ENCODE measurements at places on chromosomes 7 and 10.
A peak's percentile ranks its signal among the peaks of the same experiment; 100 is the strongest.

GRCh38 chr10:66591865-66592264 lies 334.0 kb upstream of the LRRTM3 start:
- DNase-seq = no peak

DNA sequence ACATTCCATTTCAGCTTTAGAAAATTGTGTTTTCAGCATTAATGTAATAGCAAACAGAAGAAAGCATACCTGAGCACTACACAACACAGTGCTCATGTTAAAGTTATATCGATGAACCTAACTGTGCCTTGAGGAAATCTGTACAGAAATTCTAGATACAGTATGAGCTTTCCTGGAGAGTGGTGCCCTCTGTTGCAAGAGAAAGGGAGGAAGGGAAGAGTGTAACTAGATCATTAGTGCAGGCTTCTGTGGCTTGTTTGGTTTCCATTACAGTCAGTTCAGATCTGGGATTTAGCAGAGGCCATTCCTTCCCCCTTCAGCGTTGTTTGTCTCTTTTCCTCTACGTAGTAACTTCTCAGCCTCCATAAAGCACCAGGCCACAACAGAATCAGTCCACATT lies 139.7 kb downstream of the HTR7 start:
- DNase-seq = no peak

DNA sequence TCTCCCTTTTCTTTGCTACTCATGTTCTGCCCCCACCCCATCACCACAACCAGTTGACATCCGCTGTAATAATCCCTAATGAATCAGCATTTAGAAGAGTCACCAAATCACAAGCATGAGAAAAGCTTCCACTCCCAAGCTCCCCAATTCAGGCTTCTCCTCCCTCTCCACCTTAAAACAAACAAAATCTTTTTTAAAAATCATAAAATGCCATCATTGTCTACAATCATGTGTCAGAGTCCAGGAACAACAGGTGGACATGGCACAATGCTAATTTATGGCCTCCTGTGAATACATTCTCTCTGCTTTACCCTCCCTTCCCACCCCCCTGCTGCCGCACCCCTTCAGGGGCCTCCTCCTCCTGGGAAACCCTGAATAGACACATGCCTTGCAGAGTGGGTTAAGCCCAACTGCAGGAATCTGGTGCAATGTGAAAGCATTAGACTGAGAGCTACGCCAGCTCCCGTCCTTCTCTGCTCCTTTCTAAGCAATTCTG lies 3.7 kb downstream of the LRRC4 start:
- peak; percentile 69 for DNase-seq

- peak; percentile 11 for DNase-seq
Measured at GRCh38 chr10:49323171-49323895, 24.4 kb downstream of the C10orf71 start.

DNA sequence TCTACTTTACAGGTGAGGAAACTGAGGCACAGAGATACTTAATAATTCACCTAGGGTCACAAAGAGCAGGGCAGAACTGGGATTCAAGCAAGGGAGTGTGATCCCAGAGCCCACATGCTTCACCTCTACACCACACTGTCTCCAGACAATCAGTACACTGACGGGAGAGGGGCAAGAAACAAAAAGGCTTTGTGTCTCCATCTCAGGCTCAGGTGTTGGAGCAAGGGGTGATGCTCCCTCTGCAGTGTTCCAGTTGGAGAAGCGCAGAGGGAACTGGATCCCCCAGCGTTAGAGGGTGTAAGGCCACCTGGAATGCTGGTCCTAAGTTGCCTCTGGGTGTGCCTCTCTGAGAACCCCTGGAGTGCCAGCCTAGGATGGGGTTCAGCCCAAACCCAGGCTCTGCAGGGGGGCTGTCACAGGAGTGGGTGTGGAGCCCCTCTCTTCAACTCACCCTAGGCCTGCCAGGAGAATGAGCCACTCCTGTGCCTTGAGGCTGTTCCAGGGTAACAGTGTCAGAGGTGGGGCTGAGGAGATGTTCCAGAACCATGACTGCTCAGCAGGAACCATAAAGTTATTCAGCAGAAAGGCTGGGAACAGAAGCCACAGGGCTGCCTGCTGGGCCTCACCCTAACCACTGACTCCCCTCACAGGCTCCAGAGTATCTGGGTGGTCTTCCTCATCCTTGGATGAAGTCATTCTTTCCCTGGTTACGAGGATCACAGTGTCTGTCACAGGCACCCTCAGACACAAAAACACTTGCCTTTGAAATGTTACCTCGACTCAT lies 5.5 kb downstream of the RBP4 start:
- DNase-seq = no peak

GRCh38 chr10:19256331-19256730 lies 207.7 kb downstream of the MALRD1 start:
- DNase-seq = no peak

DNA sequence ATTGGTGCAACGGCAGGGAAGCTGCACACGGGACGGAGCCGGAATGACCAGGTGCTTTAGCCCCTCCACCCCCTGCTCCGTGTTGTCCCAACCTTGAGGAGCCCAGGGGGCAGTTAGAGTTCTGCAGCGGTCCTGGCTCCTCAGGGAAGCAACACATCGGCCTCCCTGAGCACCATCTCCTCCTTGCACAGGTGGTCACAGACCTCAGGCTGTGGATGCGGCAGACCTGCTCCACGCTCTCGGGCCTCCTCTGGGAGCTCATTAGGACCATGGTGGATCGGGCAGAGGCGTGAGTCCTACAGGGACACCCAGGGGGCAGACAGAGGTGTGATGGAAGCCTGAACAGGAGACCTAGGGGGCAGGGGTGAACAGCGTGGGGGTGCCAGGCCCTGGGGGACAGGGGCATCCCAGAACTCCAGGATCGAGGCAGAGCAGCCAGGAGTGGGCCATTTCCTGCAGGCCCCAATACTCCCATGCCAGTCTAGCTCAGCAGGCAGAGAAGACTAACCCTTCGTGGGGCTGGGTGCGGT lies 7.3 kb downstream of the ASL start:
- DNase-seq = no peak

- DNase-seq = no peak
Measured at GRCh38 chr10:95796504-95796903, 40.5 kb downstream of the ENTPD1 start.

GRCh38 chr7:142188846-142189245 lies 69.0 kb downstream of the PRSS58 start:
- DNase-seq = peak; percentile 34

DNA sequence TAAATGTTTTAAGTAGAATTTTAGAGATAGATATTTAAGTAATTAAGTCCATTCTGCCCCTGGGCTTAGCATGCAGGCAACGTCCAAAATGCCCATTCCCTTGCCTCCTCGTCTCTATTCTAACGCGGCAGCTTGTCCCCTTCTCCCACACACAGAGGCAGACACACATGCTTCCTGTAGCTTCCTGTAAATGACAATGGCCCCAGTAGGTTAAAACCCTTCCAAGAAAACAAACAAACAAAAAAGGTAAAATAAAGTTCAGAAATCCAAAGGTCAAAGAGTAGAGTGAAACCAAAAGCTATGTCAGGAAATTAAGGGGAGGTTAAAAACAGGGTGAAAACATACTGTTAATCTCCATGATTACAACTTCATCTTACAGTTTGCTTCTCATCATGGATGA lies 857.6 kb downstream of the GATA3 start:
- DNase-seq = no peak

- no peak for DNase-seq
Measured at GRCh38 chr7:129394982-129395914, 39.0 kb upstream of the STRIP2 start.

DNA sequence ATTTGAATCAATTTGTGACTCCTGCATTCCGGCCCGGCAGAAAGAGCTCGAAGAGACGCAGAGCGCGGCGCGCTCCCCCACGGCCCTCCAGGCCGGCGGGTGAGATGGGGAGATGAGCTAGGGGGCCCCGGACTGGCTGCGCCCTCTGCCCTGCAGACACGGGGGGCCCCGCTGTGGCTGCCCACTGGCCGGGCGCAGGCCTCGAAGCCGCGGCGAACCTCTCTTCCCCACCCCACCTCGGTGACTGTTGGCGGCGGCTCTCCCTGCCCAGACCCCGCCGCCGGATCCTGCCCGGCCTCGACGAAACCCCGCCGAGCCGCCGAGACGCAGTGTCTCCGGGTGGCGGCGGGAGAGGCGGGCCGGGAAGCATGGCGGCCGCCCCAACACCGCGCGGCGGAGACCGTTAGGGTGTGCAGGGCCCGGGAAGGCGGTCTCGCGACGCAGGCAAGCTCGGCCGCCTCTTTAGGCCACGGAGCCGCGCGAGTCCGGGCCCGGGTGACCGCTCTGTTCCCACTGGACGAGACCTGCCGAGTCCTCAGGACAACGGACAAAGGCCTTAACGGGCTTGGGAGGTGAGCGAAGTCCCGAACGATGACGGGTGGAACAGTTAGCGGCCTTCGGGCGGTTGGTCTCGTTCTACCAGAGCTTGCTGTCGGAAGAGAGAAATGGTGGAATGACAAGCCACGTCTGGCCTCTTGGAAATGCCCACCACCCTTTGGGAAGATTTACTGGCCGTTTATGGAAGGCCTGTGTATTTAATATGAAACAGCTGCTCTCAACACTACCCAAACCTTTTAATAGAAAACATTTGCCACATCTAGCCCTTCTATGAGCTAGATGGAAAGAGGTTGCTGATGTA lies 24.3 kb downstream of the NUP42 start:
- DNase-seq = no peak

- DNase-seq = no peak
Measured at GRCh38 chr7:46170021-46170420, 248.9 kb upstream of the IGFBP3 start.

- no peak for DNase-seq
Measured at GRCh38 chr10:122093076-122093475, 104.1 kb downstream of the TACC2 start.

- DNase-seq = no peak
Measured at GRCh38 chr10:6713120-6713519, 133.0 kb upstream of the PRKCQ start.

DNA sequence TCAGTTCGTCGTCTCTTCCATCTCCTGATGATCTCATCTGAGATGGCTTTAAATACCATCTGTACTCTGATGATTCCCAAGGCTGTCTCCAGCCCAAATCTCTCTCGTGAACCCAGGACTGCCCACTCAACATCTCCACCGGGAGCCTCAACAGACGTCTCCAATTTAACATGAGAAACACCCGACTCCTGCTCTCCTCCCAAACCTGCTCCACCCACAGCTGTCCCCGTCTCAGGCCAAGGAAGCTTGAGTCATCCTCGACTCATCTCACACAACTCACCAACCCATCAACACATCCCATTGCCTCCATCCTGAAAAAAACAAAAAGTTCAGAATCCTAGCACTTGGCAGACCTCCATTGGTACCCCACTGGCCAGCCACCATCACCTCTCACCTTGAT lies 29.7 kb upstream of the CALN1 start:
- no peak for DNase-seq

- no peak for DNase-seq
Measured at GRCh38 chr7:98202367-98203195, 8.7 kb upstream of the BHLHA15 start.

DNA sequence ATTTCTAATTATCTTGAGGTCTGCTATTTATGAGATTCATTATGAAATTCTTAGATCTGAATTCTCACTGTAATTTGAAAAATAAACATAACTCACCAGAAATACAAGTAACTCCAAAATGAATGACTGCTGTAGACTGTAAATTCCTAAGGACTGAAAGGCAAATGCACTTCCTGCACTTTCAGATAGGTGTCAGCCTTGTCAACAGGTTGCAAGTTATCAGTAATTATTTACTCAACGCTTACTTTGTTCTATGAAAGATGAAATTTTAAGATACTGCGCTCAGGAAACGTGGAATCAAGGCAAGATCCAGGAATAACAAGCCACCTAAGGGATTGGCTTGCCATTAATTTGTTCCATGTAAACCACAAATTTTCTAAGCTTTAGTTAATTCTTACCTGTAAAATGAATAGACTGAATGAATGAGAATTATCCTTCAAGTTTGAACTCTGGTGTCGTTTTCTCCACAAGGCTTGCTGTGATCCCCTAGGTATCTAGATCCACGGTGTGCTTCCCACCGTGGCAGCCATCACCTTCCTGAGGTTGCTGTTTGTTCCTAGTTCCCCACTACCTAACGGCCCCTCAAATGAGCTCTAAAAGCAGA lies 12.6 kb downstream of the DHX32 start:
- DNase-seq = peak; percentile 35

DNA sequence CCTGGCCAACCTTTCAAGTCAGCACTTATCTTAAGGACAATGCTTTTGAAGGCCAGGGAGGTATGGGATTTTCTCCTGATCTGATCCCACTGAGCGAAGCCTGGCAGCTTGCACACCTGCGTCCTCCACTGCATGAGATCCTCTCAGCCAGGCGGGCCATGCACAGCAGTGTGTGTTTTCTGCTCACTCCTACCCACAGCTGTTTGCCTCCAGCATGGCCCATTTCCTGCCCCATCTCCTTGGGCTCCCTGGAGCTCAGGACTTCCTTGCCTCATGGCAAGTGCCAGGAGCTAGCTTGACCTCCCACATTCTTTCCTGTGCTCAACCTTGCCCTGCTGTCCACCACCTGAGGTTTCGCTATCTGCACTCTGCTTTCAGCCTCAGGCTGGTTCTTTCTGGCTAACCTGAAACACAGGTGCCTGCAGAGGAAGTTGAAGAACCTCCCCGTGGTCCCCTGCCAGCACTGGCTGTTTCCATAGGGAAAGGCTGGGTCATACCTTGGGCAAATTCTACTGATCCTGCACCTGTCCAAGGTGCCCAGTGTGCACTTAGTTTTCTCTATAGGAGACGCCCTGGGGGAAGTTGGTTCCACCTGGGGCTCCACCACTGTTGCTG lies 43.9 kb upstream of the EEPD1 start:
- DNase-seq = peak; percentile 94

- DNase-seq = peak; percentile 60
Measured at GRCh38 chr10:12465385-12466136, 116.2 kb downstream of the CAMK1D start.

GRCh38 chr7:18059171-18059570 lies 31.5 kb upstream of the PRPS1L1 start:
- DNase-seq = peak; percentile 17

DNA sequence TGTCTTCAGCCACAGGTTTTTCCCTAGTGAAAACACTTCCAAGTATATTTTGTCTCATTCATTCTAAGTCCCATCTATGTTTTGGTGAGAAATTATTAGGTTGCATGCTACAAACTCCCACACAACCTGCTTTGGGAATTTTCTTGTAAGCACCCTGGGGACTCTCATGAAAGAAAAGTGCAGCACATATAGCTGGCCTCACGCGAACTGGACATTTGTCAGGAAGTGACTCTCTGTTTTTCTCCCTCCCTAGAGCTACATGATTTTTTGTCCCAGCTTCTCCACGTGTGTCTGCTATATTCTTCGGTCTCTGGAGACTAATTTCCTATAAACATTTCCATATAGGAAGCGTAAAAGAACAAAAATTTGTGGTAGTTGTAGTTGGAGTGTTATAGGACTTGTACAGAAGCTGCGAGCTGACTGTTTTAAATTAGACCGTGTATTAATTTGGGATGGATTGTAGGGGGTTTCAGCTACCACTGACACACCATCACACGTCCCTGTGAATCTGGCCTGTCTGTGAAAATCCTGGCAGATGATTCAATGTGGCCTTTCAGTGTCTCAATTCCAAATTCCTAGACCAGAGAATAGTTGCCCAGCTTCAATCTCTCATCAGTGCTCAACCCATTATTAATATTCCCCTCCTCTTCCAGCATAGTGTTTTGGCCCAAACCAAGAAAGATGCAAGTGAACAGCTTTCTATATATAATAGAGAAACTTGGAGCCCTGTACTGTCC lies 40.2 kb downstream of the ARL4A start:
- no peak for DNase-seq
